Activated CD8-positive, alpha-beta memory T cell treated with anti-CD3 and anti-CD28 coated beads, Interleukin-2, amount 50 U/mL, for 4 hours (primary cell): ENCODE measurements at places on chromosomes 5 and 9.

DNA sequence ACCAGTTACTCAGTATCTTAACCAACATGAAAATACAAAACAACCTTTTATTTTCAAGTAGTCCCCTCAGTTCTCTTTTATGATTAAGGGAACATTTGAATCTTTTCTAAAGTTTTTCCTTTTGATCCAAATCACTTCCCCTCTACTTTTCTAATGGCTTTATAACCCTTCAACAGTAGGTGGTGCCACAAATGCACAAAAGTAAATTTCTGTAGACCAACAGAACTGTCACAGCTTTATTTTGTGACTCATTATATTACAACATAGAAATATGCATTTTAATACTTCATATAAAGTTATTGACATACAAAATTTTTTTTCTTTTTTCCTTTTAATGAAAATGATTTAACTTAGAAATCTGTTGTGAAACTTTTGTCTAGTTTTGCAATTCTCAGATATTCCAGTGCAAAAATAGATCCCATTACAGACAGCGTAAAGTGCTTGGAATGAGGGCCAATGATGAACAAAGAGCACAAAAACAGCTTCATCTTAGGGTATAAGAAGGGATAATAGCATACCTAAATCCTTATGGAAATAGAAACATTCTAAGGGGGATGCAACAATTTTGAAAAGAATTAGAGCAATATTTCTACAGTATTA lies 17.0 kb downstream of the NIPSNAP3B start:
- DNase-seq: no peak

DNA sequence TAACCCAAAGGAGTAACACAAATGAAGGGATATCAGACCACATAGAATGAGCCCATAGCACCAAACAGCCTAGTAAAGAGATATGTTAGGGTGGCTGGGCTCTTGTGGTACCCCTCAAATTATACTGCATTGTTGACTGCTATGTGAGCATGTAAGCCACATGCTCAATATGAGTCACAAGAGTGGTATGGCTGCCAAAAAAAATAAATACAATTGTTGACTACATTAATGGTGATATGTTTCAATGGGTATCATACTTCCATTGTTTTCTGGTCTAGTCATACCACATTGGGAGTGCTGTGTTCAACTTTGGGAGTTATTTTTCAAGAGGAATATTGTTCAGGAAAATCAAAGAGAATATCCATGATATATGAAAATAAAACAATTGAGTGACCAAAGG lies 162.4 kb upstream of the PIK3R1 start:
- no peak for DNase-seq

- DNase-seq: no peak
Observed at GRCh38 chr5:31255041-31255440, 61.6 kb downstream of the CDH6 start.

DNA sequence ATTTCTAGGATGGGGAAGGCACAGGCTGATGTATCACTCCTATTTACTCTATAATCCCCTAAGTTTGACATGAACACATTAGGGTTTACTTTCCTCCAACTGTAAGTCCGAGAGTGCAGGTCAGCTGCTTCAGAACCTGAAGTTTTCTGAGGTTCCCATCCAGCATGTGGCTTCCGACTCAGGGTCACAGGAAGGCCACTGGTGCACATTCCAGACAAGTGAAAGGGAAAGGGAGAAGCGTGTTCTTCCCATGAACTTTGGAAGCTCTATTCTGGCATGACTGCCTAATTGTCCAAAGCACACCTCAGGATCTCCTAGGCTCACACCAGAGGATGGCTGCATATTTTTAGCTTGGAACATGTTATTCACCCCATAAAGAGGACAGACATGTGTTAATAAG lies 602.6 kb downstream of the SEMA5A start:
- DNase-seq: no peak

DNA sequence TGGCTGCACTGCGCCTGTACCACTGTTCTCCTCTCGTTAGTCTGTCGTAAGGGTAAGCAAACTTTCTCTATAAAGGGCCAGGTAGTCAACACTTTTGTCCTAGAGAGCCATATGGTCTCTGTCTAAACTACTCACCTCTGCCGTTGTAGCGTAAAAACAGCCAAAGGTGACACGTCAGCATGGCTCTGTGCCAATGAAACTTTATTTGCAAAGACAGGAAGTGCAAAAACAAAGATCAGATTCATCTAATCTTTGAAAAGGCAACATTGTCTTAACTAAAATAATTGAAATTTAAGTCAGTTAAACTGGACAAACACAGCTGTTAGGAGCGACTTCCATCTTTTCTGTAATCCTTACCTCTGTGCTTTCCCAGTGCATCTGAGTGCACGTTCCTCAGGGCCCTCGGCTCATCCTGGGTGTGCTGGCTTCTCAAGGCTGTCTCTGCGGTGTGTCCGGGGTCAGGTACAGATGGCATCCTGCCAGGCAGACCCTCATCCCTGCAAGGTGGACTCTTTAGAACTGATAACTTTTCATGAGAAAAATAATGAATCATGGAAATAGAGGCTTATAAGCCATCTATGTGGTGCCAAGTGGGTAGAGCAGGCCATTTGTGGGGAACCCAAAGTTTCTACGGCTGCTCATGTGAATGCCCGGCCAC lies 35.2 kb upstream of the IRX4 start:
- no peak for DNase-seq

DNA sequence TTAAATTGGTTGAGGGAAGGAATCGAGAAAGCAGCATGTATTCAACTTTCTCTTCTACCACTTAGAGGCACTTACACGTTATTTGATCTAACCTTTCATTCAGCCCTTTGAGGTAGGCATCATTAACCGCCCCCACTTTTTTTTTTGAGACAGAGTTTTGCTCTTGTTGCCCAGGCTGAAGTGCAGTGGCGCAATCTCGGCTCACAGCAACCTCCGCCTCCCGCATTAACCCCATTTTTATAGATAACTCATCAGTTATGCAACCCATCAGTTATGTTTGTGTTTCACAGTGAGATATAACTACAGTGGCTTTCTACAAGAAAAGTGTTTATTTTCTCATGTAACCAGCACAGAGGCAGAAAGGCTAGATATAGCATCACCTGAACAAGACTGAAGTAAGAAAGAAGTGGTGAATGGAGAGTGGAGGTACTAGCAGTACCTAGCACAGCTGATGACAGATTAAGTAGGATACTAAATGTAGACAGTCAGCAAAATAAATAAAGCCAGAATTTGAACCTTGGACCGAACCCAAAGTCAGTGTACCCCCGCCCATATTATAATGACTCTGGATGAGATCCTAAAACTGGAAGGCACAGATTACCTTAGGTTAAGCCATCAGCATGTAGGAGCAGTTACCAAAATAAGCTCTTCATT lies 91.2 kb downstream of the PJA2 start:
- no peak for DNase-seq

DNA sequence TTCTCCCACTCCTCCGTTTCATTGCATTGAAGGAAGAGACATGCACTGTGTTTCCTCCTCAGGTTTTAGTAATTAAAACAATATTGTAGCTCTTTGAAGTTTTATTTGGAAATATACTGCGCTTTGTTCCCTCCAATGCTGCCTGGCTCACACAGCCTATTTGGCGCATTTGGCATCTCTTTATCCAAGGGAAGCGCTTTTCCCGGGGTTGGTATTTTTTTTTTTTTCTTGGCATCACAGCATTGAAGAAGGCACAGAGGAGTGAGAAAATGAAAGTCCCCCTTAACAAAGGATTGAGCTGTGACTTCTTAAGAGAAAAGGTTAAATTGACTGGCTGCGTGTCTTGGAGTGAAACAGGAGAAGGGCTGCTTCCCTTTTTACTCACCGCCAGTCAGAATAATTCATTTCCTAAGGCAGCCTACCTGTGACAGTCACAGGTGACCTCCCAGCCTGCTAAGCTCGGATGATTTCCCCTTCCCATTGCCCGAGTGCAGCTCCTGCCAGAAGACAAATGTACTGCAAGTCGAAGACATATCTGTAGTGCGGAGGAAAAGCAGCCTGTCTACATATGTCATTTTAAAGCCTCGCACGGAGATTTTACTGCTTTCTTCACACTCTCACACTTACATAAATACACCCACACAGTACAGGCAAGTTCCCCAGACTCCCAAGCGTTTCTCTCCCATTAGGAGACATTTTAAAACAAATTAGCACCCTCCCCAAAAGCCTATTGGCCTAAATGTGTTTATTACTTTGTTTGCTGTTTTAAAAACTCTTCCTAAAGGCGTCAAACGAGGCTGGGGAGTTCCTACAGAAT lies 665.5 kb upstream of the ZNF608 start:
- no peak for DNase-seq

DNA sequence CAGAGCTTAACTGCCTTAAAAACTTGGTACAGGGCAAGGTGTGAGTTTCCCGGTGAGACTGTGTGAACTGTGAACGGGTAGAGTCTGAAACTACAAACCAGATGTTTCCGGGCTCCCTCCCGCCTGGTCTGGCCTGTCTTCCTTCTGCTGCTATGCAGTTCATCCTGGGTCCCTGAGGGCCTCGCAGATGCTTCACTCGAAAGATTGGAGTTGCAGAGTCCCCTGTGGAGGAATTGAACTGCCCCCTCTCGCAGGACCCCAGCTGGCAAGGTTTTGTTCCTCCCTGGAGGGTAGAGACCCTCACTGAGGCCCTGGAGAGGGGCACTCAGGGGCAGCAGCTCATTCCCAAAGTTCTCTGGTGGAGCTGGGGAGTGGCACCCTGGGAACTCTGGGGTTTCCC lies 533 bp downstream of the DCANP1 start:
- no peak for DNase-seq

- no peak for DNase-seq
Observed at GRCh38 chr5:171978519-171978918, 27.9 kb downstream of the FBXW11 start.

GRCh38 chr5:76717222-76718083 lies 1.5 kb downstream of the F2R start:
- DNase-seq: no peak

GRCh38 chr5:168826246-168826725 lies 247.1 kb upstream of the PANK3 start:
- no peak for DNase-seq

GRCh38 chr5:109630093-109630492 lies 59.6 kb upstream of the MAN2A1 start:
- no peak for DNase-seq

GRCh38 chr5:93100428-93100827 lies 480.6 kb downstream of the NR2F1-AS1 start:
- DNase-seq: no peak

- DNase-seq: no peak
Observed at GRCh38 chr5:53766673-53767072, 206.2 kb downstream of the NDUFS4 start.
